ENCODE measurements at places on chromosomes 12 and 14.

DNA sequence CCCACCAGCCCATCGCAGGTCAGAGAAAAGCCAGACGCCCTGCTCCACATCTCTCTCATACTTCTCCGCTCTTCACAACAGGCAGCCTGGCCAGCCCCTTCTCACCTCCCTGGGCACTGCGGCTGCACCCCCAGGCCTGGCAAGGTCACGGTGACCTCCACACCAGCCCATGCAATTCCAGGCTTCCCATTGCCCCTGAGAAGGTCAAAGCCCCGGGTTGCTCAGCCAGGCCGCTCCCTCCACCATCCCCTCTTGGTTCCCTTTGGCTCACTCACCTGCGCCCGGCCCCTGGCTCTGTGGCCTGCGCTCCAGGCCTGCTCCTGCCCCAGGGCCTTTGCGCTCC lies 55.4 kb downstream of the GALNT9 start:
- DNase-seq, result no peak

DNA sequence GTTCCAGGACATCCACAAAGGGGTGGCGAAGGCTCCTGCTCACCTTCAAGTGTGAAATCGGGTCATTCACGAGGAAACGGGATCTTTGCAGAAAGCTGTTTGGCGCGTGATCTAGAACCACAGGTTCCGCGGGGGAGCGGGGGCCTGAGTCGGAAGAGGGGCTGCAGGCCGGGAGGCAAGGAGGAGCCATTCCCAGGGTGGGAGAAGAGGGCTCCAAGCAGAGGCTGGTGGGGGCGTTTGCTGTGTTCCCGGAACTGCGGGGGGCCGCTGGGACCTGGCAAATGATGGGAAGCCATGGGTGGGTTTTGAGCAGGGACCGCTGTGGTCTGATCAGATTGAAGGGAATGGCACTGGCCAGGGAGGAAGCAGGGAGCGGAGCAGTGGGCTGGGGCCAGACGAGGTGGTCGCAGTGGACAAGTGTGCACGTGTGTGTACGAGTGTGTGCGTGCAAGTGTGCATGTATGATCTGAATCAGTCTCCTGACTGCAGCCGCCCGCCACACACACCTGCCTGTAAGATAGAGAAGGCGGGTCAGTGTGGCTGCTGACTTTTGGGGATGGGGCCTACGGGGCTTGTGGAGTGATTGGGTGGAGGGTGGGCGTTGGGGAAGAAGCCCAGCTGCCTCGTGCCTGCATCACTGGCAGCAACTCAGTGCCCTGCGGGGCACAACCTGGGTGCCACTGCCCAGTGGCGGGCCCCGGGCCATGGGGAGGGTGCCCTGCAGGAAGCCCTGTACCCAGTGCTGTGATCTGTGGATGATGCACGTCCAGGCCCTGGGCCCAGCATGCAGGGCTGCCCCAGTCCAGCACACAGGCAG lies 141.9 kb downstream of the KIF26A start:
- DNase-seq, result no peak

DNA sequence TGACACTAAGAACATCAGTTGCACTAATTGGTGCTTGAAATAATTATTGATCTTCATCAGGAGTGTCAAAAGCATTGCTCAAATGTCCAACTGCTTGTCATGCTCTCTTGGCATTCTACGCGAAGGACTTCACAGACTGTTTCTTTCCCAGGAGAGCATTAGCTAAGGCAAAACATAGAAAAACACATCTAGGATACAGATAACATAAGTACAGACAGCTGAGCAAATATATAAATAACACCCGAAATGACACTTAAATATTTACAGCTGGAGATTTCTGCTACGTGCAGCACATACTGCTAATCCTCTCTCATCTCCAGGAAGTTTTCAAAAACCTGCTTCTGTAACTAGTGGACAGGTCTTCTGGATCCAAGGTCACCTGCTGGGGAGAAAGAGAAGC lies 120.0 kb upstream of the PRMT8 start:
- no peak for DNase-seq

GRCh38 chr12:105676694-105677093 lies 346.2 kb downstream of the C12orf75 start:
- no peak for DNase-seq

GRCh38 chr12:111636209-111636945 lies 37.3 kb upstream of the ATXN2 start:
- DNase-seq, result peak; percentile 57

GRCh38 chr12:72074065-72074464 lies 135.4 kb downstream of the TPH2 start:
- DNase-seq, result no peak

DNA sequence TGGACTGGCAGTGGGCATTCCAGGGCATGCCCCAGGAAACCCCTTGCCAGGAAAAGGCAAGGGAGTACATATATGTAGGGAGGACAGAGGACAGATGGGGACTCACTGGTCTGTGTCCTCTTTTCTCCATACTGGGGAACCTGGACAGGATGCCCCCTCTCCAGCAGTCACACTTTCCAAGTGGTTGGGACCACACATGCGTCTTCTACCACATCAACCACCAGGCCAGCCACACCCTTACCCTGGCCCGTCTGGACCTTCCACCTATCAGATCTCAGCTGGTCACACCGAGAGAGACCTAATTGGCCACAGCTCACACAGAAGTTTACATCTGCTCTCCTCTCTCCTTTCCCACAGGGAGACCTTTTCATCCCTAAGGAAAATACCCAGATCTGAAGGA lies 8.3 kb downstream of the ANKRD33 start:
- no peak for DNase-seq

GRCh38 chr14:99256483-99256874 lies 15.5 kb downstream of the BCL11B start:
- DNase-seq, result no peak

GRCh38 chr12:110508071-110508586 lies 6.0 kb downstream of the RAD9B start:
- no peak for DNase-seq

DNA sequence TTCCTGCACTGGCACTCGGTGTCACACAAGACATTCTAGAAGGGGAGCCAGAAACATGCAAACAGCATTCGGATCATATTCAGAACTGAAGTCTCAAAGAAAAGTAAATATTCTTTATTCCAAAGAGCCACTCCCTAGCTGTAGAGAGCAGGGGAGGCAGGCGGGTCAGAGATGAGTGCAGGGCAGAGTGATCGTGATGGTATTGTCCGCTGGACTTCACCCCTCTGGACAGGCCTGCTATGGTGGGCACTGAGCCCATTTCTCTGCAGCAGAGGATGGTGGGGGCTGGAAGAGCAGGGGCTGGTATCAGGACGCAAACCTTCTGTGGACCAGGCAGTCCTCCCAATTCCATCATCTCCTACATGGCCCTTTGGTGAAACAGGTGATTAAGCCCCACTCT lies 25.6 kb downstream of the IRF2BPL start:
- DNase-seq, result no peak

- DNase-seq, result no peak
Observed at GRCh38 chr12:23424685-23425084, 524.8 kb downstream of the SOX5 start.
